ENCODE measurements at places on chromosomes 4 and X.

DNA sequence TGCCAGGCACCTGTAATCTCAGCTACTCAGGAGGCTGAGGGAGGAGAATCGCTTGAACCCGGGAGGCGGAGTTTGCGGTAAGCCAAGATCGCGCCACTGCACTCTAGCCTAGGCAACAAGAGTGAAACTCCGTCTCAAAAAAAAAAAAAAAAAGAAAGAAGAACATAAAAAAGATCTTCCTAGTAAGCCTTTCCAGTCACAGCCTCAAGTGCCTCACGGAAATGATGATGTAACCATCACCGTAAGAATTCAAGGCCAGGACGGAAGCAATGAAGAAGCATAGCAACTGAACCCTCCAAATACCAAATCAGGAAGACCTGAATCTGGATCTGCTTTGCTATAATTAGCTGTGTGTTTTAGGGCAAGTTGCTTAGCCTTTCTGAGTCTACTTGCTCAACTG is 28.8 kb downstream of the RBM47 start:
- no peak for DNase-seq

- DNase-seq: no peak
Measured at GRCh38 chr4:160819791-160820190, 1344.0 kb downstream of the FSTL5 start.

- no peak for DNase-seq
Measured at GRCh38 chrX:19774905-19775304, 112.5 kb downstream of the SH3KBP1 start.

DNA sequence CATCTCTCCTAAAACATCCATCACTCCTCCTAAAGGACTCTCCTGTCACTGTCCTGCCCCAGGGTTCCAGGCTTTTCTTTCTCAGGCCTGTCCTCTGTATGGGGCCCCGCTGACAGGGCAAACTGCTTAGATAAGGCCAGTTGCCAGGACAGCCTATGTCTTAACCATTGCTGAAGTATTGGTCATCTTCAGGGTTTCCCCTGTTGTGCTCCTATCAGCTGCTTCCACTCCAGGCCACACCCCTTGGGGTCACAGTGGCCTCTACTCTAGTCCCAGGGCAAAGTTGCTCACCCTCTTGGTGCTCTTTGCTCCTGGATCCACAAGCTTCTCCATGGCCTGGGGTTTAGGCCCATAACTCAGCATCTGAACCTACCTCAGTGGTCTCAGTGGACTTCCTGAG is 138.0 kb upstream of the PJA1 start:
- no peak for DNase-seq

DNA sequence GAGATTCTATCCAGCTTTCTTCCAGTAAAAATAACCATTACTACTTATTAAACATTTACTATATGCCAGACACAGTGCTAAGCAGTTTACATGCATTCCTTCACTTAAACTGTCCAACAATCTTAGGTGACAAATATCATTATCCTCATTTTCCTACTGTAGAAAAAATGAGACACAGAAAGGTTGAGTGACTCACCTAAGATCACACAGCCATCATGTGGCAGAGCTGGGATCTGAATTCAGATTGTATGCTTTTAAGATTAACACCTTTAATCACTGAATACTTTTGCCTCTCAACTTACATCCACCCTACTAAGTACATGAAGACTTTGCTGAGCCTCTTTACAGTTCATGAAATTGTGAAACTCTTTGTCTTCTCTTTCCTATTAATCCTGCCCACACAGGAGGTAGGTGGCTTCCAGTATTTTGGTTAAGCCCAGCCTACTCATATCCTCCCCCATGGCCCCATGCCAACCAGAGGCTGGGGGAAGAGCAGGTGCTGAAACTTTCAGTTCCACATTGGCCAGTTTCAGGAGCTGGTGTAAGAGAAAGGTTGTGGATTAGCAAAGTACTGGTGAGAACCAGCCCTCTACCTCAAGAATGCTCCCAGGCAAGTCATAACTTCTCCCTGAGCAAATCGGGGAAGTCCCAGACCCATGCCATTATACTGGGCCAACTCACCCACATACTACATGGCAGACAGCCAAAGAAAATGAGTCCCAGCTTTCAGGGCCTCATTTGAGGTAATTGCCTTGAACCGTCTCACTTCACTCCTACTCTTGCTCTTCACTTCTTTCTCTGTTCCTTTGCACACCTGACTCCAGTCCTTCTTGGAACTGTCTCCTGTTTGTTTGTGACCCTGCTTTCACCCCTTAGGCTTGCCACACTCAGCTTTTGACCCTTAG is 211.1 kb downstream of the GUCY2F start:
- no peak for DNase-seq

GRCh38 chr4:141311246-141312204 is 90.8 kb downstream of the ZNF330 start:
- no peak for DNase-seq

GRCh38 chr4:32858971-32859370 is 2138.8 kb downstream of the PCDH7 start:
- no peak for DNase-seq

GRCh38 chrX:26651755-26652154 is 435.8 kb downstream of the MAGEB5 start:
- no peak for DNase-seq

- DNase-seq: no peak
Measured at GRCh38 chr4:88698519-88698918, 890 bp upstream of the NAP1L5 start.

DNA sequence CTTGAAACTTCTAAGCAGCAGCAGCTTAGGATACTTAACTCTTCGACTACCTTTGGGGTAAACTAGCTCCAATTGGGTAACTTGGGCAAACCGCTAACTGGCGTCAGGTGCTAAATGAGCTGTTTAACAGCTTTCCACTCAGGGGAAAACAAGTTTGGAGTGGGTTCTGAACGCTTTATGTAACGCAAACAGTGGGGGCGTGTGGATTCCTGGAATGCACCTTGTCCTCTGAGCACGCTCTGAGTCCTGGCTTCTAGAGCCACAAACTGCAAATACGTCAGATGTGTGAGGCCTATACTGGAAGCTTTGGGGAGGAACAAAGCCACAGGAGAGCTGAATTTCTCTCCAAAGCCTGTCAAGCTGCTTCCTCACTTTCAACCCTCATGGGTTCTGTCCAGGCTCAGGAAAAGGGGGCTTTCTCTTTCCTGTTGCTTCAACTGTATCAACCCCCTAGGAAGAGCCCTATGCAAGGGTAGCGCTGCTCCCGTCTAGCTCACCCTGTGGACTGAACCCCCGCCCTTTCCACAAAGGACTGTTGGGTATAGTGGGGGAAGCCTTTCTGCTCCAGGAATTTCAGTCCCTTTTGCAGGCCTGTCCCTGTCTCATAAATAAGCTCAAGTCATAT is 4.5 kb upstream of the WDR1 start:
- DNase-seq: no peak

DNA sequence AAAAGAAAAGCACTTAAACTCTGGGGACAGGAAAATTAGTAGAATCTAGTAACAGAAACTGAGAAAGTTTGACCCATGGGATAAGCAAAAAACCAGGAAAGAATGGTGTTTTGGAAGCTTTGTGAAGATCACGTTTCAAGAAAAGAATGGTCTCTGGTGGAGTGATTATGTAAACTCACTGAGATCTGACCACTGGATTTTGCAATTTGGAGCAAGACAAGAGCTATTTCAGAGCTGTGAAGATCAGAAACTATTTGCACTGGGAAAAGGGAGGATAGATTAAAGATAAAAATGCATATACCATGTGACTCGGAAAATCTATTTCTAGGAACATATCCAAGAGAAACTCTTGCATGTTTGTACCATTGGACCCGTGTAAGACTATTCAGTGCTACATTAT is 4.3 kb downstream of the TMPRSS11D start:
- no peak for DNase-seq

- DNase-seq: no peak
Measured at GRCh38 chr4:113358784-113359183, 309.3 kb downstream of the ANK2 start.

DNA sequence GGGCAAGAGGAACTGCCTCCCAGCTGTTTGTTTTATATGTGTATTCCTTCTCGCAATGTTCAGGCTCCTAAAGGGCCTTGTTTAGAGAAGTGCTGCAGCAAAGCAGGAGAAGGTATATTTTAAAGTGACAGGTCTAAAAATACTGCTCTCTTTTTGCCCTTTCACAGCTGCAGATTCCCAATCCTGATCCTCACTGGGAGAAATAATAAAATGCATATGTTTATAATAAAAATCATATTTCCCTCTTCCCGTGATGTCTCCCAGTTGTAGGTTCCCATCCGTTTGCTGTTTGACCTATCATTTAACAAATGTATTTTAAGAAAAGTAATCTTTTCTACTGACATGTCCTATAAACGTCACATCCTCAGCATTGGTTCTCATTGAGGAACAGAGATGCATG is 62.7 kb upstream of the GPC4 start:
- DNase-seq: no peak

DNA sequence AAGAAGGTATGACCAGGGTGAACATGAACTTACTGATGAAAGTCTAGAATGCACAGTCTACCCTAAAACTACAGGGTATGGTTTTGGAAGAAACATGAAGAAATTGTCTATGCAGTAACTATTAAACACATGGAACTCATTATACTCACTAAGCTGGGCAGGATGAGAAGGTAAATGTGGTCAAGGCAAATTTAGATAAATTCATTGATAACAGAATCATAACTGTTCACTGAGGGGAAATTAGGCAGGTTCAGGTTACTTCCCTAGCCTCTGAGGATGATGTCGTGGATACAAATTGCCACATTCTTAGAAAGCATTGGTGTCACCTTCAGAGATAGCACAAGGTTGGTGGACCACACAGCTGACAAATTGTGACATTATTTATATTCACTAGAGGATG is 40.4 kb upstream of the MID1IP1 start:
- no peak for DNase-seq

DNA sequence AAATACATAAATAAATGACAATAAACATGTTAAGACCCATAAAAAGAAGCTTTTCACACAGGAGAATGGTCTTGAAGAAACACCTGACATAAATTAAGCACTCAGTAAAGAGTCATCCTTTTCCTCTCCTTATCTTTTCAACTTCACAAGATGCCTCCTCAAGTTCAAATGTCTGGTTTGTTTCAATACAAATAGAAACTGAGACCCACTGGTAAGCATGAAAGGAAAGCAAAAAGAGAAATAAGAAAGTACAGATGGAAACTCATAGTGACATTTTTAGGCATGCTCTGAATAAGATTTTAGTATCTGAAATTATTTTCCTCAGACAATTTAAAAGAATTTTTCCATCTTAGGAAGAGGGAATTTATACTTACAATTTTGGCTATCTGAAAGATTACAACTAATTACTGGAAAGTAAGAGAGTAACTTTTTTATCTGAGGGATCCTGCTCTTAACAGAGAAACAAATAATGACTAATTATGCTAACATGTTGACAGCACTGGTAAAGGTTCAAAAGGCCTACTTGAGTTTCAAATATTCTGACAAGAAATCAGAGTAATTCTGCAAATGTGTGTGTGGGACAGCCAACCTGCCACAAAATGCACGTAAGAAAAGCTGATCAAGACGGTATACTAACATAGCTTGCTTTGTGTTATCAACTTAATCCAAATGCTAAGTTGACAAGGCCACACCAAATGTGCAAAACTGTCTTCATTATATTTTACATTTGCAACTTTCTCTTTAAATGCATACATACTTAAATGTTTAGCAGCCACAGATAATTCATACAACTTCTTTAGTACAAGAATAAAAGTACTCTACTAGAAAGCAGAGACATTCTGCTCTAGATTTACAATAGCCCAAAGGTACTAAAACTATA is 113.0 kb downstream of the IQCM start:
- DNase-seq: no peak

DNA sequence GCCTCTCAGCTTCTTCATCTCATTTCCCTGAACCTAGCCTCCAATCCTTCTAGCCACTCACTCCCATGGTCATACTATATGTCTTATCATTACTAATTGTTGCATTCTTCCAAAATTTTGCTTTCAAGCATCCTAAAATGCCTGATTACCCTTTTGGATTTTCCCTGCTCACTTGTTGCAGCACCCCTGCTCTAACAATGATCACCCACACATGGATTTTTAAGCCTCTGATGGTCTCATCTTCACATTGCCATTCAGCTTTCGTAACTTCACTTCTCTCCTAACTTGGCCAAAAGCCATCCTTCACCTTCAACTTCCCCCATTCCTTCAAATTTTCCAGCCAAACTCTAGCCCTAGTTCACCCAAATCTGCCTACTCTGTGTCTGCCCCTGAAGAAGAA is 33.8 kb upstream of the MGST2 start:
- no peak for DNase-seq

GRCh38 chrX:112846187-112846586 is 5.6 kb upstream of the AMOT start:
- no peak for DNase-seq

DNA sequence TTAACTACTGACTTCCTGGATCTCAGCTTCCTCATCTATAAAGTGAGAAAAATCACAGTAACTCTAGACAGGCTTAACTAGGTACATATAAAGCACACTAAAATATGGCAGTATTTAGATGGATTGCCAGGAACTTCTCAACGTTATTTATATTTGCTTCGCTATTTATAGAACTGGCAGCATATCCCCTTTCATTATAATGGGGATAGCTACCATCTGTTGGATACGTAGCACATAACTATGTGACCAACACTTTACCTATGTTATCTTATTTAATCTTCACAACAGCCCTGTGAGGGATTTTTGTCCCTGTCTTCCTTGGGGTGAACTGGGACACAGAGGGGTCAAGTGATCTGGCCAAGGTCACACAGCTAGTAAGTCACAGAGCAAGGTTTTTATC is 64.6 kb downstream of the ENPEP start:
- no peak for DNase-seq

- DNase-seq: peak; percentile 58
Measured at GRCh38 chr4:186587416-186588018, 32.1 kb upstream of the MTNR1A start.

GRCh38 chr4:168604496-168605373 is 107.9 kb downstream of the PALLD start:
- no peak for DNase-seq

DNA sequence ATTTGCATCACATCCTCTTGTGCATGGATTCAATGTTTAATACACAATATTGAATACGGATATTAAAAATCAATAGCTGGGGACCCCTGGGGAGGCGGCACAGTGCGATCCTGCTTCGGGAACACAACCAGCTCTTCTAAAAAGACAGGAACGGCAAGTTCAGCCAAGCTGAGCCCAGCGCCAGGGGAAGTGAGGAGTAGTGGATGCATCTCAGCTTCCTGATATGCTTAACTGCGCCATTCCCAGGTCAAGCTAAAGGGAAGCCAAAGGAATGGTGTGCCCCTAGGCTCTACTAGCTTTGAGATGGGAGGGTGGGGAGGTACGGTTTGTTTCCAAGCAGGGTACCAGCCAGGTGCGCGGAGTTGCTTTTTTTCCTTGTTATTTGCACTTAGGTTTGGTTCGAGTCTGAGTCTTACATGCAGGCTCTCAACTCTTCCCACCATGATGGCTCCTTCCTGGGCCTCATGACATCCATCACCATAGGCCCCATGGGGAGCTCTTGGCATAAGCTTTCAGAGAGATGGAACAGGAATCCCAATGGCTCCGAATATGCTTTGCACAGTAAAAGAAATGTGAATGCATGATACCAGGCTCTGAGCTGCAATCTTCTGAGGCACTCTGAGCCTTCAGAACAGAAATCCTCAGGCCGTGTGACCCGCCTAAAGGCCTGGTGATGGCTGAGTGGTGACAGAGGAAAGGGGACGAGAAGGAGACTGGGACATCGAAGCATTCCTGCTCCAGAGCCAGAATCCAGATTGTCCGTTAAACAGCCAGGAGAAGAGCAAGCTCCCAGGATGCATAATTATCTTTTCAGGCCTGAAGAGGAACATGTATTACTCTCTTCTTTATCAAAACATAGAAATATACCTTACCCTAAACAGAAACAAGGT is 51.8 kb upstream of the BCOR start:
- DNase-seq: no peak

GRCh38 chrX:101605728-101606127 is 12.1 kb downstream of the ARMCX6 start:
- no peak for DNase-seq

- DNase-seq: no peak
Measured at GRCh38 chrX:149948016-149948415, 9.7 kb upstream of the EOLA2 start.
